Substantia nigra (tissue), 51 donors: ENCODE measurements at places on chromosomes 2 and 18.

DNA sequence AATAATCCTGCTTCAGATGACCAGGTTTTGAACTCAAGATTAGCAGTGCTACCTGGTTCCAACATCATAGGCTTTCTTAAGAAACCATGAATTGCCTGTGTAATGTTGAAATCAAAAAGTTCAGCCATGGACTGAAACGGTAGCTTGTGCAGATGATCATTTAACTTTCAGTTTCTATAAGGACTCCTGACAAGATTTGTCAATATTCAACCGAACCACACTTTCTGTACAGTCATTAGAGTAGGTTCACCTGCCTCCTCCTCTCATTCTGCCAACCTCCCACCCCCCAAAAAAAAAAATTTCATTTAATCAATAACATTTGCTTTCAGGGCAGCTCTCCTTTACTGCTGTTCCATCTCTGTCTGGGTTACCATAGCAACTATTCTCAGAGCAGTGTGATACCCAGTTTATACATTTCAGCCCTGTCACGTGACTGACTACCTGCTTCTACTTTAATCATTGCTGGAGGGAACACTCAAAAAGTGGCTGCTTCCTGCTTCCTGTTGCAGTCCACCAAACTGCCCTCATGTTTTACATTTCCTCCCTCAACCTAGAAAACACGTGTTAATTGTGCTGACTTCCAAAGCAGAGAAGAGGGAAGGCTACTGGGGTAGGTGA lies 275.5 kb downstream of the SS18 start:
- no peak for DNase-seq

DNA sequence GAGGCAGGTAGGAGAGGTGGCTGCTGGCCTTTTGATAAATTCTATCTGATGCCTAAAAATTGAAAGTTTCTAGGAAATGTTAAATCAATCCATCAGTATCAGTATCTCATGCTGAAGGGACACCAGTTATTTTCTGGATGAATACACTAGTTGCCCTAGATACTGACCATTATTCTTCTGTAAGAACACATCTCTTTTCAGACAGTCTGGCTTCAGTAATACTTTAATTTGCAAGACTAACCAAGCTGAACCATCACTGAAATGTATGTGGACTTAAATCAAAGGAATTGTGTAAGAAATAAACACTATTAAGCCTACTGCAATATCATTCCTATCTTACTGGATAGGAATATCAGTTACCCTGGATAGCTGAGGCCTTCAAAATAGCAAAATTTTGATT lies 1546.3 kb downstream of the LRP1B start:
- no peak for DNase-seq

- DNase-seq: no peak
Observed at GRCh38 chr2:224709301-224709700, 6.9 kb downstream of the CCDC195 start.

DNA sequence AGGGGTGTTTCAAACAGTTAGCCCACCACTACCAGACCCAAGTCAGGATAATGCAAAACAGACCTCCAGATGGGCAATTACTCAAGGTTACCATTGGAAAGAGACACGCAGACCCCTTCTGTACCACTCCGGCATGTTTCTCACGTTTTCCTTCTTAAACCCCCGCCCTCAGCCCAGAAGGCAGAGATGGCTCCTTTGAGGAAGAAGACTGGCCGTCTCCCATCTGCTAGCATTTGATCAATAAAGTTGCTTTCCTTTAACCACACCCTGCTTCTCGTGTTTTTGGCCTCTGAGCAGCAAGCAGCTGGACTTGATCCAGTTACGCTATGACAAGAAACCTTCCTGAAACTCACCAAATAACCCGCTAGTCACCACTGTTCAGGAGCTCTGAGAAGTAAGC lies 1012.4 kb upstream of the GYPC start:
- no peak for DNase-seq

DNA sequence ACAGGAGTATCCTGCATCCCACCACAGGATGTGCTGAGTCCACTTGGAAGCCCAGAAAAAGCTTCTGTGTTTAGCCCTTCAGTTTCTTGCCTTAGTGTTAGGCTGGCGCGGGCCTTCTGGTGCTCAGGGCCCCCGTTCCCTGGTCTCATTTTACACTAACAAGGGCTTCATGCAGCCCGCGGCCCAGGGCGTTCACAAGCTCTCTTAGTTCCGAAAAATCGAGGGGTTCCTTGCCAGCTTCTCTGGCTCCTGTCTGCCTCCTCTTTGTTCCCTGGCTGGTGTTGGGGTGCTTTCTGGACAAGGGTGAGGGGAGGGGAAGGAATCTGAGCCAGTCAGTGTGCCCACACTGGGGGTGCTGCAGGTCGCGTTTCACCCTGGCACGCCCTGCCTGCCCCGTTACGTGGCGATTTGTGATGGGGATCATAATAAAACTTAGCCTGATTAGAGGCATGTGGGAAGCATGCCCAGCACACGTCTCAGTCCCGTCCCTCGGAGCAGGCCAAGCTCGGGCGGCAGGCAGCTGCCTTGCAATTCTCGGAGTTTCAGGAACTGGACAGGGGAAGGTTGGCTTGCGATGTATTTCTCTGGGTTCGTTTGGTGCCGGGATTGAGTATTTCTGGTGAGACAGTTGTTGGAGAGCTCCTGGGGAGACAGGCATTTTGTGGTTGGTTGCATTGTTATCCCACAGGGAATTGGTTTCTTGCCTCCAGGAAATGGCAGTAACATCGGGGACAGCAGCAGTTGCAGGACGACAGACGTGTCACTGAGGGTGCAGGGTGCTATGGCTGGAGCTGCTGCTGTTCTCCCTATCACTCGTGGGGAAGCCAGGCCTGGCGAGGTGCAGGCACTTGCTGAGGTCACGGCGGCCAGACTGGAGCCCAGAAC lies 22.9 kb downstream of the SH3BP4 start:
- DNase-seq: no peak

GRCh38 chr2:144459937-144460336 lies 60.0 kb downstream of the ZEB2 start:
- DNase-seq: no peak

DNA sequence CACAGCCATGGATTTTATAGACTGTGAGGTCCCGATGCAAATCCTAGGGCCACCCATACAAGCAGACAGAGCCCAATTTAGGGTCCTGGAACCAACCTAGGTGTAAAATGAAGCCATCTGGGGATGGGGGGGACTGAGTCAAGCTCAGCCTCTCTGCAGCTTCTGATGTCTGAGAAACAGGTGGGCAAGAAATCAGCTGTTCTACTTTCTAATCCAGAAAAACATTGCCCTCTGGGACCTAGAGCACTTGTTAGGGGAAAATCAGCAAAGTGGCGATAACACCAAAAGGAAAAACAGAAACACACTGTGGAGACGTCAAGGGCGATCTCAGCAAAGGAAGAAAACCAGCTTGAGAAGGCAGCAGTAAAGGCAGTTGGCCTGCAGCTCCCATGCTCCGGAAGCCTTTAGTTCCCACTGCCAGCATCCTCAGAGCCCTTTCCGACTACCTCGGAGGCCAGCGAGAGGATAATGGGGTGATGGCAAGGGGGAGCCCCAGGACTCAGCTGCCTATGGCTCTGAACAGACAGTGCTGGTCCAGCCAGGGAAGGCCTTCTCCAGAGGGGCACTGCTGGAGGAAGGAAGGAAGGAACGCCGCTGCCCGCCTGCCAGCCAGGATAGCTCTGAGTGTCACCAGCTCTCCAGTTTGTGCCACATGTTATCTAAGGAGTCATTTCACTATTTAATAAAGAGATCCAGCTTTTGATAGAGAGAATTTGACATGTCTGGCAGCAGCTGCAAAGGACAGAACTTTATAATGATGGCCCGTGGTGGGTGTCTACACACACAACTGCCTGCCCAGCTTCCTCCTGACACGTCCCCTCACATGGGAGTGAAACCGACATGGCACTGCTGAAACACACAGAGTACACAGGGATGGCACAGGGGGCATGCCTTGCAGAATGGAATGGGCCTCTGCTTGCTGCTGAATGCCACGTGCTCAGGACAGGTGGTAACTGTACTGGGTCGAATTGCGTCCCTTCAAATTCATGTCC lies 37.7 kb downstream of the HS1BP3 start:
- no peak for DNase-seq

DNA sequence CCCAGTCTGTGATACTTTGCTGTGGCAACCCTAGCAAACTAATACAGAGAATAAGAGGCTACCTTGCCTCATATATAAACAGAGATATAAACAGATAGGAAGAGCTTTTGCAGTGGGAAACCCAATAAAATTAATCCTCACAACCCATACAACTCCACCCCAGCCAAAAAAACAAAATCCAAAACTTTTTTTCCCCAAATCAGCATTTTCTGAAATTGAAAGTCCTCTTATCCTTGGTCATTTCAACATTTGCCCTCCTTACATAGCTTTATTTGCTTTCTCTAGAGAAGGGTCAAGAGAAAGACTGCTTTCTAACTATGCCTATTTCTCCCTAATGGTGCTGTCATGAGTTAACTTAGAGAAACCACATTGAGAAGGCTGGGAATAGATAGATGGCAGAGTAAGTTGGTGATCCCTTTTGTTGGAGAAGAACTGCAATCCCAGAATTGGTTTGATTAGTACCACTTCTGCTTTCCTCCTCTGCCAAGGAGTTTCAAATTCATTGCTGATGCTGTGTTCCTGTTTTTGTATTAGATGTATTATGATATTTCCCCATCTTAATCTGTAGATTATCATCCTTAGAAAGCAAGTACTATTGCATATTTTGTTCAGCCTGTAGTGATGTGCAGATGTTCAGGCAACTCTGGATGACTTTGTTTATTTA lies 76.5 kb upstream of the B3GNT2 start:
- no peak for DNase-seq

DNA sequence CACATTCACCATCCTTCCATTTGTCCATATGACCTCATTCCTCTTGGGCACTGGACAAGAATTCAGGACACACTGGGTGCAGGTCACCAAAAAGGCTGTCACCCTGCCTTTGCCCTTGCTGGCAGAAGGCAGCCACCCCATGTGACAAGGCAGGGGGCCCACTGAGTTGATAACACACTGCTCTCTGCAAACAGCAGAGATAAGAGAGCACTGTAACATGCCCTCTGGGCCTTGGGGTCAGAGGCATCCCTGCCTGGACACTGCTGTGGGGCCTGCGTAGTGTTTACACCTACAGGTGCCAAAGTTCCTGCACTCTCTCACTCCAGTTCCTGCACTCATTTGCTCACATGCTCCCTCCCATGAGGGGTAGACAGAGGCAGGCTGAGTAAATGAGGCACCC lies 344.7 kb upstream of the TCF4 start:
- DNase-seq: no peak

- DNase-seq: no peak
Observed at GRCh38 chr2:17680119-17680518, 73.5 kb downstream of the SMC6 start.

- no peak for DNase-seq
Observed at GRCh38 chr18:62452280-62452831, 70.5 kb upstream of the ZCCHC2 start.

DNA sequence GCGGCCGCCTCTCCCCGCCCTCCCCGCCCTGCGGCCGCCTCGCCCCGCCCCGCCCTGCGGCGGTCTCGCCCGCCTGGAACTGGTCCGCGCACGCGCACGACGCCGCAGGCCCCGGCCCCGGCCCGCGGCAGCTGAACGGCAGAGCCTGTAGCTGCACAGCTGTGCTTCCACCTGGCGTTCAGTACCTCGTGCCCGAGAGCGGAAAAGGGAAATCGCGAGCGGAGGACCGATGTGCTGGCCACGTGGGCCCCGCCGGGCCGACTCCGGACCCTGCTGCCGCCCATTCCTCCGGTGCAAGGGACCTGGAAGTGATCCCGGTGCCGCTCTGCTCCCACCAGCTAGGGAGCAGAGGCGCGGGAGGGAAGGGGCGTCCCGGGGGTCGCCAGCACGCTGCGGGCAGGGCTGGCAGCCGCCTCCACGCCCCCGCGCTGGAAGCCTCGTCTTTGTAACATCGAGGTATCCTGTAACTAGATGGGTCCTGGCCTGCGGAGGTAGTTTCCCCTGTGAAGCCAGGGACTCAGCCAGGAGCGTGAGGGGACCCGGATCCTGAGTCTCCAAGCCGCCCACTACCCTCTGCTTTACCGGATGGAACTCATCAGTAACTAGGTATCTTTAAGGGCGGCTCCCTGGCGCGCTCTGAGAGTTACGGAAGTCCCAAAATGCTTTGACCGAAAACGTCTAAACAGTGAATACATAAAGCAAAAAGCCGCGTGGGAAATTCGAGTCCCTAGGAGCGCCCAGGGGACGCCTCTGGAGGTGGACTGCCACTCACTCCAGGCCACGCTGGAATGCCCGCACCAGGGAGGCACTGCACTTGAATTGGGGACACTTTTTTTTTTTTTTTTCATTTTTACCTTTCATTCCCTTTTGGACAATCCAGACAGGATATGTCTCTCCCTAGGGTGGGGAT lies 704 bp upstream of the ODC1 start:
- peak; percentile 42 for DNase-seq

DNA sequence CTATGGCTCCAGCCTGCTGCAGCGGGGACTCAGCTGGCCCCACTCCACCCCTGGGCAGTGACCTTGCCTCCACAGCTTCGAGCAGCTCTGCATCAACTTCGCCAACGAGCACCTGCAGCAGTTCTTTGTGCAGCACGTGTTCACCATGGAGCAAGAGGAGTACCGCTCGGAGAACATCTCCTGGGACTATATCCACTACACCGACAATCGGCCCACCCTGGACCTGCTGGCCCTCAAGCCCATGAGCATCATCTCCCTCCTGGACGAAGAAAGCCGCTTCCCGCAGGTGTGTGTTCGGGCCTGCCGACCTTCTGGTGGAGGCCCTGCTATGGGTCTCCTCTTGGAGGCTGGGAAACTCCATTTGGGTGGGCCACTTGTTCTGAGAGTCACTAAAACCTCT lies 48.6 kb downstream of the MYO7B start:
- no peak for DNase-seq

- DNase-seq: no peak
Observed at GRCh38 chr2:105842555-105842954, 97.8 kb downstream of the NCK2 start.

DNA sequence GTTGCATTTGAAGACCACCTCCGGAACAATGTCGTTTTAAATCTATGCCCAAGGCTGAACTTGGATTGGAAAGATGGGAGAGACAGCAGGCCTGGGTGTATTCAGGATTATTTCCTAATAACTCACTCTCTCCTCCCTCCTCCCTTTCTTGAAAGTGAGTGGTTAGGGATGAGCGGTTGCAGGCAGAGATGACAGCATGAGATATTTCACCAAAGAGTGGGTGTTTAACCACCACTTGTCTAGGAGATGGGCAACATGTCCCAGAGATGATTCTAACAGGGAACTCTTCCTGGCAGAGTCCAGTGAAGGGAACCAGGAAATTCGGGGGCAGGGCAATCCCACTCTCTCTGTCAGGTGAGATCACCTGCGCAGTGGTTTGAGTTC lies 123.2 kb downstream of the KCTD1 start:
- DNase-seq: no peak

DNA sequence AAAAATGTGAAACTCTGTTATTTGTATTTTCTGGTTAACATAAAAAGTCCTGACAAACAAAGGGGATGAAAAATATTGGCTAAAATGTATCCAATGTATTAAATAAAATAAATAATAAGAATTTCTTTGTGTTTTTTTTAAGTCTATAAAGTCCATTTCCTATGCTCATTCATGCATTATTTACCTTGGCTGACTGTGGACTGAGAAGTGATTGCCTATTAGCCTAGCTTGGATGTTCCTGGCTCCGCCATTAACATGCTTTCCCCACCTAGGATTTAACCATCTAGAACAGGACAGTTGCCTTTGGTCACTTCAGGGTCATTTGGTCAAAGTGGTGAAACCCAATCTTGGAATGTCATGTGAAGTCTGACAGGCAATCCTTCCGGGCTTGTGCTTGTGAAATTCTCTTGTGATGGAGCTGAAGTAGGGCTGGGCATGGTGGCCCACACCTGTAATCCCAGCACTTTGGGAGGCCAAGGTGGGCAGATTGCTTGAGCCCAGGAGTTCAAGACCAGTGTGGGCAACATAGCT lies 60.4 kb upstream of the TANC1 start:
- no peak for DNase-seq
